ENCODE measurements at places on chromosomes 5 and 9. TPM values are rescaled to one million over a fixed set of nuclear protein-coding genes. Genes with fewer than 3 reads are reported as not detected.

DNA sequence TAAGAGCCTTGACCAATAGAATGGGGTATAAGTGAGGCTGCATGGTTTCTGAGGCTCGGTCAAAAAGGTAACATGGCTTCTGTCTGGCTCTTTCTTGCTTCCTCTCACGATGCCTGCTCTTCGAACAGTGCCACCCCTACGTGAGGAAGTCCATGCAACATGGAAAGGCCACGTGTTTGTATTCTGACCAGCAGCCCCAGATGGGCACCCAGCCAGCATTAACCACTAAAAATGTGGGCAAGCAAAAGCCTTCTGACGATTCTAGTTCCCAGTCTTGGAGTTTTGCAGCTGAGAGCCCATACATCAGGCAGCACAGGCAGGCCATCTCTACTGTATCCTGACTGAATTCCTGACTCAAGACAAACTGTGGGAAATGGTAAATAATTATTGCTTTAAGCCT lies 24.2 kb upstream of the NREP start:
- peak; percentile 50 for DNase-seq

GRCh38 chr9:100455470-100455869 lies 17.5 kb upstream of the TMEFF1 start:
- no peak for DNase-seq

DNA sequence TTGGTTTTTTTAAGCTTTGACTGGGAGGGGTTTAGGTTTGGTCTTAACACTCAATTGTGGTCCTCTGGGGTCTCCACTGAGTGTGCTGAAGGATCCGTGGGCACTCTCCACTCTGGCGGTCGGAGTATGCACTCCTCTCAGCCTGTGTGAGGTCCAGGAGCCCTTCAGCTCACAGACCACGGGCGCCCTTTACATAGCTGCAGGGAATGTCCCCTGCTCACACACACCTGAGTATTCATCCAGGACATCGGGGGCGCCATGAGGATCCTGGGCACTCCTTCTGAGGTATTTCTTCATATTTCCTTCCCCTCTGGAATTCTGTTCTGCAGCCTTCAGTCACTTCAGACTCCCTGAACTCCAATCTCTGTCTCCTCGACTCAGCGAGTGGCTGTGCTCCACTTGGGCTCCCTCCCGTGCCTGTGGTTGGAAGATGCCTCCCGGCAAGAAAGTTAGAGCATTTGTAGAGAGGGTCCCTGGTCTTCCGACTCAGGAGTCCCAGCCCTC lies 12.5 kb downstream of the TRIP13 start:
- no peak for DNase-seq

DNA sequence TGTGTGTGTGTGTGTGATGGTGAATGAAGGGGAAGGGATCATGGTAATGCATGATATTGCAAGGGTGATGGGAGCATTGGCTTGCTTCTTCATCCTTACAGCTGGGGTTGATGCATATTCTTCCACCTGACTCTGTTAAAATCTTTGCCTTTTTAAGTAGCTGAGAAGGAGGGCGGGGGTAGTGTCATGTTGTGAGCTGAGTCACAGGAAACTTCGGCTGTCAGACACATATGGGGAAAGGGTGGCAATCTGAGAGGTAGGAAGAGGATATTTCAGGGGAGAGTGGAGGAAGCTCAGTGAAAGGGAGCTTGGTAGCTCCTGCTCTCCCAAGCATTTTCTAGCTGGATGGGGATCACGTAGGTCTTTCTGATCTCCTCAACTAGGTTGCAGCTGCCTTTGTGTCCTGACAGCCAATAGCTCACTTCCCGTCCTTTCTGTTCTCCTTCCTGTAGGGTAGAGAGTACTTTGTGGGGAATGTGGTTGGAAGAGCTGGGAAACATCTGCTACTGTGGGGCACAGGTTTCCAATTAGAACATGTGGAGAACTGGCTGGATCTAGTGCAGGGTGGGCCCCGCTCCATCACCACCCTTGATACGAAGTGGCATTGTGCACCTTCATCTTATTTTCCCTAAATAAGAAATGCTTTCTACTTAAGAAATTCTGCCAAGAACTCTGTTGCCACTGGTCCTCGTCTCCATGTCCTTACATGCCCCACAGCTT lies 18.1 kb upstream of the CLK4 start:
- DNase-seq, result no peak

- no peak for DNase-seq
These were observed 17.1 kb downstream of the F2R start for GRCh38 chr5:76733049-76733417.

Gene ZFYVE16
- 16.4 TPM for total RNA-seq

DNA sequence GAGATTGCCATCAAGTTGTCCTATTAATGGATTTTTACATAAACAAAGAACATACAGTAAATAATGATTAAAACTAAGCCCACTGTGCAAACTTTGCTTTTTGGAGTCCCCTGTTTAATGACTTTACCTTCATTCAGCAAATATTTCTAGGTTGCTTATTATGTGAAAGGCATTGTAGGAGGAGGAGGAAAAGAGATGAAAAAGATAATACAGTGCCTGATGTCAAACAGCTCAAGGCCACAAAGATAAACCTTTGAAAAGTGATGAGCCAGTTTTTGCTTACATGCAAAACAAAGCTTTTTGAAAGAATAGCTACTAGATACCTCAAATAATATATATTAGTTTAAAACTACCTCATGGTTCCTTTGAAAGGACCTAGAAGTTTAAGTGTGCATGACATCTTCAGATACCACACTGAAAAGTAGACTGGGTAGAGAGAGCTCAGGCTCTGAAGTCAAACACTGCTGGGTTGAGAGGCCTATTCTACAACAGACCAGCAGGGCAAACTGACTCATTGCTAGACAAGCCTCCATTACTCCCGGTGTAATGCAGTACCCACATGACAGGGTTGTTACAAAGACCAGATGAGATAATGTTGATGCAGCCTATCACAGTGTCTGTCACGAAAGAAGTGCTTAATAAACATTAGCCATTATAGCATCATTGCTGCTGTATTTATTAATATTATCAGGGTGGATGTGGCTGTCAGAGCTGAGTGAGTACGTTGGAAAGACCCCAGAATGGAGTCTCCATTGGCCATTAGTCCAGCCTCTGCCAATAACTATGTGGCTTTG lies 11.8 kb downstream of the DEPDC1B start:
- DNase-seq, result no peak

DNA sequence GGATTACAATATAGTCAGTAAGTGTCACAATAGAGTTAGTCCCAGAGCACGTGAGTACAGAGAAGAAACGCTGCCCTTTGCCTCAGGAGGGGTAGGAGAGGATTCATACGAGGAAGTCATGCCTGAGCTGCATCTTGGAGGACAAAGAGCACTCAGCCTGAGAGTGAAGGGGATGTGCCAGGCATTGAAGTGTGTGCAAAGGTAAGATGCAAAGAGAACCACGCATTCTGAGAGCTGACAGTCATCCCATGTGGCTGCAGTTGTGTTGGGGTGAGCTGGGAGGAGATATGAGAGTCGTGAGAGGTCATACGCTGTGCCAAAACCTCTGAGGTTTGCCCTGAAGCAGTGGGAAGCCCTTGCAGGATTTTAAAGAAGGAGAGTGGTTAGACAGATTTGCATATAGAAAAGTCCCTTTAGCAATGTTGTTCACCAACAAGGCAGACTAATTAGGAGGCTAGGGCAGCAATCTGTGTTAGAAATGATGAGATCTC lies 97.5 kb downstream of the PIP5K1B start:
- DNase-seq, result no peak

DNA sequence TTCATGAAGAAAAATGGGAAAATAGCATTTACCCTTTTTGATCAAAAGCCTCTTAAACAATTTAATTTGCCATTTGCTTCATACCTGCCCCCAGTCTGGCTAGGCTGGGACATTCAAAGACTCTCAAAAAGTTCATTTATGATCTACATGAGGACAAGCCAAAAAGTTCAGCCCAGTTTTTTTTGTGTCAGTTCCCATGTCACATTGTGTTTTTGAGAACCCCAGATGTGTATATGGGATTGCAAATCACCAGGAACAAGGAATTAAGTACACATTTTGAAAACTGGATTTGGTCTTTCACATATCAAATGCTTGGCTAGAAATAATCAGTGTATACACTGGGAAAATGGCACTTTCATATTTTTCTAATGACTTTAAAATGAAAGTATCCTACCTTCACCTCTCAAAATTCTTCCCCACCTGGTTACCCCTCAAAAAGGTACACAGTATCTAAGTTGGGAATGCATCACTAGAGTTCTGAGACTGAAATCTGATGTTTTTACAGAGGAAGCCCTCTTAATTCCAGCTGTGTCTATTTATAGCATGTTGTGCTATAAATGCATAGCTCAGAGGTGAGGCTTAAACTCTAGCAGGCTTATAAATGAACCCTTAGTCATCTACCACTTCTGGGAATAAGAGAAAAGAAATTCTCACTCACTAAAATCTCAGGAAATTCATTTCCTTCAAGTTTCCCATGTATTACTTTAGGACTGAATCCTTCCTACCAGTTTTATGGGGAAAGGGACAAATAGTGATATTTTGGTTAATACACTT lies 9.3 kb downstream of the STOM start:
- DNase-seq, result no peak

DNA sequence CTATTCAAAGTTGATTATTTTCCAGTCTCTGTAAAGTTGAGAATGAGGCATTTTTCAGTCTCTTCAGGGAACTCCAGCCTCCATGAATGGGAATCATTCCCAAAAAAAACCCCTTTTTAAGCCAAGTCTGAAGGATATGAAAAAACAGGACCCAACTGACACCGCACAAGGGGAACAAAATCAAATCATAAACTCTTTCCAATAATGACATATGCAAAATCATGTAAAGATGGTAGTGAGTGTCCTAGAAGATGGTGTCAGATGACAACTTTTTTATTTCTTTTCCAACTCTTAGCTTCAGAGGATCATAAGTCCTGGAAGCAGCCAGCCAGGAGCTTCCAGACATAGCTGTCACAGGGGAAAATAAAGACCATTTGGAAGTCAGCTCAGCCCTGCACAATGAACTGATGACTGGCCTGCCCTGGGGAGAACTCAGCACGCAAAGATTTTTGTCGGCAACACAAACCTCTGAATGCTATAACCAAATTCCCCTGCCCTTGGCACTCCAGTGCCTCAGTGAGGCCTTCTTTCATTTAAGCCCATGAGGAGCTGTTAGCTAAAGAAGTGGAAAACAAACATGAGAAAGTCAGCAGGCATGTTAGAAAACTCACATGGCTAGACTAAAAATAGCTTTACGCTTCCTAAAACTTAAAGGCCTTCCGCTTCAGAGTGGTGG lies 85.4 kb downstream of the SLC1A3 start:
- DNase-seq, result no peak

DNA sequence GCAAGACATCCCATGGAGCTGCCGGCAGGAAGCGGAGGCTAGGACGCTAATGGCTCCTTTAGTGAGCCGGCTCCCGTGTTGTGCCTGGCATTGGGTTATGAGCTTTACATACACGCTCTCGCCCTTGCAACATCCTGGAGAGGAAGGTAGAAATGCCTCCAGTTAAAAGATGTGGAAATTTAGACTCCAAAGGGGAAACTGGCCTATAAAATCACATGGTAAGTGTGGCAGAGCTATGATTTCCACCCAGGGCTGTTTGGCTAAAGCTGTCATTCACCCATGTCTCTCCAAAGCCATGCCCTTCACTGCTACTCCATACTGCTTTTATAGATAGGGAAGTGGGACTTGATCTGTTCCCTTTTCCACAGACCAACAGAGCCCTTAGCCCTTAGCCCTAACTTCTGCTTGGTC lies 5.2 kb downstream of the GM2A start:
- no peak for DNase-seq

Gene FAXDC2
- 7.9 TPM for total RNA-seq

- DNase-seq, result no peak
These were observed 228.1 kb downstream of the FANCC start for GRCh38 chr9:95089257-95090022.

DNA sequence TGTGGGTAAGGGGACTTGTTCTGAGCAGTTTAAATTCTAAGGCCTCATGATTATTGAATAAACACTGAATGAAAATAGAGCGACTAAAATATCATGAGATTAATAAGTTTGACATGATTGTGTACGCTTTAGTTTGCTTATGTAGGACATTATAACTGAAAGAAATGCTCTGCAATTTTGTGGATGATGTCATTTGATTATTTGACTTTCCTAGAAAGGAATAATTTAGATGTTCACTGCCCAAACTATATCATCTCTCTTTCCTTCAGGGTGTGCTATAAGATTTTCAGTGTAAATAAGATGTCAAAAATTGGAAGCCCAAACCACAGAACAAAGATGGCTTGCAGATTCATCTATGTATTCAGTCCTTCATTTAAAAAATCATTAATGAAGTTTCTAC lies 115.7 kb upstream of the MTAP start:
- no peak for DNase-seq

Measured in heart left ventricle (tissue), 16 donors.